ENCODE measurements at places on chromosomes 7 and 10.

GRCh38 chr10:297567-297966 lies 162.3 kb downstream of the ZMYND11 start:
- no peak for DNase-seq

DNA sequence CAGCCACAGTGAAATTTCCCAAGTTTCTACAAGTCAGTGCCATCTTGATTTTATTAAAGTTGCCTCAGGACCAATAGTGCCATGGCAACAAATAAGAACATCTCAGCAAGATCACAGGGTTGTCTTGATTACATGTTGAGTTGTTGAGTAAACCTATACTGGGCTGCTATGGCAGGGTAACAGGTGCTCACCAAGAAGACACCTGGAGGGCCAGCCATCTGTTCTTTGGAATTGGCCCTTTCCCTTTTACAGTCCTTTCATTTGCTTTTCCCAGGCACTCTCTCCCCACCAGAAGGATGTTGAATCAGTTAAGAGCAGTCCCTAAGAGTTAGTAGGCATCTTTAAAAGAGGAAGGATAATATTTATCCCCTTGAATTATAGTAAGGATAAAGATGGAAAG lies 582.0 kb downstream of the TNS3 start:
- DNase-seq = no peak

DNA sequence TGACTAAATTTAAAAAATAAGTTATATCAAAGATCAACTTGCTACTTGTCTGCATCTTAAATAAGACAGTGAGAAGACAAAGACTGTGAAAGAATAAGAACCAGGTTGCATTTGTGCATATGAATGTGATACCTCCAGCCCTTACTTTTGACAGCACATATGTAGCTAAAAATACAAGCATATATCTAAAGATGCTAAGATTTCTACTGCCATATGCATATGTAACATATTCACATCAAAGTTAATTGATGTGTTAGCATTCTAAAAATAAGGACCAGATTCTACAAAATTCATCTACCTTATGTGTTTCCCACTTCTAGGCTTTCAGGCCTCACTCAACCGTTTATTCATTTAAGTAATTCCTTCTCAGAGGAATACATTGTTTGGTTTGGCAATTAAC lies 1120.3 kb upstream of the LRRTM3 start:
- DNase-seq = no peak

GRCh38 chr10:124534231-124534798 lies 72.7 kb downstream of the LHPP start:
- DNase-seq = no peak

- no peak for DNase-seq
These were observed 2.1 kb downstream of the GRM3 start for GRCh38 chr7:86645676-86646276.

- no peak for DNase-seq
These were observed 155.3 kb downstream of the PLXDC2 start for GRCh38 chr10:19971343-19972052.

All from OCI-M1 (cell line).